ENCODE measurements at places on chromosomes 7 and 10. TPM values are rescaled to one million over a fixed set of nuclear protein-coding genes. Genes with fewer than 3 reads are reported as not detected.

GJD4 gene
- total RNA-seq: not detected

MYH16 gene
- not detected for total RNA-seq

STEAP1B gene
- total RNA-seq: 25.9 TPM

TMEM178B gene
- total RNA-seq: under 0.01 TPM

SPDYE9 gene
- total RNA-seq: under 0.01 TPM

ANKRD30A gene
- not detected for total RNA-seq

SPDYE8 gene
- not detected for total RNA-seq

SPDYE6 gene
- 0.15 TPM for total RNA-seq

AIMP2 gene
- 32.6 TPM for total RNA-seq

INMT gene
- total RNA-seq: 20.8 TPM

MAT1A gene
- under 0.01 TPM for total RNA-seq

IGF2BP3 gene
- 35.1 TPM for total RNA-seq

SLC25A40 gene
- total RNA-seq: 8.4 TPM

EEPD1 gene
- 19.4 TPM for total RNA-seq

AKR1D1 gene
- not detected for total RNA-seq

C7orf57 gene
- not detected for total RNA-seq

ASAH2 gene
- total RNA-seq: 0.17 TPM

AKR1C1 gene
- 528 TPM for total RNA-seq

SEMA3A gene
- 117 TPM for total RNA-seq

TMEM26 gene
- 2.8 TPM for total RNA-seq

SDK1 gene
- 22.8 TPM for total RNA-seq

DIP2C gene
- total RNA-seq: 21.8 TPM

MACROH2A2 gene
- 12.2 TPM for total RNA-seq

PALD1 gene
- total RNA-seq: 0.66 TPM

CLRN3 gene
- total RNA-seq: not detected

CDNF gene
- 3.1 TPM for total RNA-seq

CHRM2 gene
- total RNA-seq: 1.7 TPM

CYP2C9 gene
- not detected for total RNA-seq

GARIN1A gene
- 1.5 TPM for total RNA-seq

COL28A1 gene
- not detected for total RNA-seq

RAMP3 gene
- 0.58 TPM for total RNA-seq

Measured in smooth muscle cell of trachea (primary cell).